Cardiac fibroblast (primary cell): ENCODE measurements at places on chromosomes 1 and 21.
A peak's percentile ranks its signal among the peaks of the same experiment; 100 is the strongest.

- no peak for DNase-seq
Measured at GRCh38 chr1:118899340-118899739, 88.8 kb downstream of the TBX15 start.

GRCh38 chr1:107600607-107601160, 364.3 kb downstream of the VAV3 start:
- no peak for DNase-seq

DNA sequence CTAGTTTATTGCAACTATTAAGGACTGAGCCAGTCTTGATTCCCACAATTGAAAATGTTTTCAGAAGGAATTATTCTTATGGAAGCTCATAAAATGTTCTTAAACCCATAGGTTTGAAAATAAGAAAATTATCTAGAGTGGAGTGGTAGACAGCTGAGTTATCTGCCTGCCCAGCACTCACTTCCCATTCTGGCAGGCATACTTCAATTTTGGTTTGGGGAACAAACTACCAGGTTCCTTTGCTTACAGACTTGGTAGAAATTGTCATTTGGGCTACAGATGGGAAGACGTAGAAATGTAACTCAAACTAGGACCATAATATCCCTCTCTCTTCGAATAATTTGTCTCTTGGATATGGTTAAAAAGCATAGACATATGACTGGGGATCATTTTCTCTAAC, 18.4 kb downstream of the JUN start:
- no peak for DNase-seq

- DNase-seq = no peak
Measured at GRCh38 chr1:225808136-225808535, 1.8 kb upstream of the EPHX1 start.

DNA sequence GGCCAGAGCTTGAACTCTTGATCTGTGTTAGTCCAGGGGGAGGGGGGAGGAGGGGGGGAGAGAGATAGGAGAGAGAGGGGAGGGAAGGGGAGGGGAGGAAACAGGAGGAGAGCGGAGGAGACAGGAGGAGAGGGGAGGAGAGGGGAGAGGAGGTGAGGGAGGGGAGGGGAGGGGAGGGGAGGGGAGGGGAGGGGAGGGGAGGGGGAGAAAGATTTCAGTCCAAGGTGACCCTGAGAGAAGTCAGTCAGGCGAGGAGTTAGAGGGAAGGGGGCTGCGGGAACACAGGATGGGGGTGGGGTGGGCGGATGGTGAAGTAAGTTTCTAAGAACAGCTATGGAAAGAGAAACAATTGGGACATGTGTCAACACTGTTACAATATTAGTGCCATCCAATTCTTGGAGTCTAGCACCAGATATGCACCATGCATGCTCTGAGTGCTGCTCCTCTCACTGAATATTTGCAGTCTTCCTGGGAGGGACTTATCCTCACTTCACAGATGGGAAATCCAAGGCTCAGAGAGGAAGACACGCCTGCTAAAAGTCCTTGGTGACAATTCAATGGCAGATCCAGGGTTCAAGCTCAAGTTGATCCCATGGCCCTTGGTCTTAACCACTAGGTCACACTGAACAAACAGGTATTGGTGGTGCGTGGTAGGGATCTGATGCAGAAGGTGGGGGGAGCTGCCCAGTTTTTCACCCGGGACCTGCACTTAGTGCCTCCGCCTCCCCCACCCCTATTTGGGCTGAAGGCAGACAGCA, 42.5 kb upstream of the ECE1 start:
- DNase-seq = no peak

GRCh38 chr1:97660431-97661105, 260.3 kb downstream of the DPYD start:
- no peak for DNase-seq

- no peak for DNase-seq
Measured at GRCh38 chr1:241899210-241899609, 51.2 kb downstream of the EXO1 start.

DNA sequence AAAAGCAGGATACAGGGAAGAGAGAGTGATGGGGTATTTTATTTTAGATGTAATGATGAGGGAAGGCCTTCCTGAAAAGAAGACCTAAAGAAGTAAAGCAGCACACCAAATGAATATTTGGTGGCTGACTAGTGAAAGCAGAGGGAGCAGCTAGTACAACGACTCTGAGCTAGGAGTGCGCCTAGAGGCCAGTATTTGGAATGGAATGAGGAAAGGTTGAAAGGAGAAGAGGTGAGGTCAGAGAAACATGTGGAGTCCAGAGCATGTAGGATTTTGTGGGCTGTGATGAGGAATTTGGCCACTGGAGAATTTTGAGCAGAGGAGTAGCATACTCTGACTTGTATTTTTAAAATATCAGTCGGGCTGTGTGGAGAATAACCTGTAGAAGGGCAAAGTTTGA, 11.8 kb upstream of the RPL5 start:
- peak; percentile 44 for DNase-seq

GRCh38 chr1:118275472-118276115, 90.6 kb upstream of the SPAG17 start:
- no peak for DNase-seq

- DNase-seq = no peak
Measured at GRCh38 chr1:228979325-228979699, 244.0 kb downstream of the RHOU start.

DNA sequence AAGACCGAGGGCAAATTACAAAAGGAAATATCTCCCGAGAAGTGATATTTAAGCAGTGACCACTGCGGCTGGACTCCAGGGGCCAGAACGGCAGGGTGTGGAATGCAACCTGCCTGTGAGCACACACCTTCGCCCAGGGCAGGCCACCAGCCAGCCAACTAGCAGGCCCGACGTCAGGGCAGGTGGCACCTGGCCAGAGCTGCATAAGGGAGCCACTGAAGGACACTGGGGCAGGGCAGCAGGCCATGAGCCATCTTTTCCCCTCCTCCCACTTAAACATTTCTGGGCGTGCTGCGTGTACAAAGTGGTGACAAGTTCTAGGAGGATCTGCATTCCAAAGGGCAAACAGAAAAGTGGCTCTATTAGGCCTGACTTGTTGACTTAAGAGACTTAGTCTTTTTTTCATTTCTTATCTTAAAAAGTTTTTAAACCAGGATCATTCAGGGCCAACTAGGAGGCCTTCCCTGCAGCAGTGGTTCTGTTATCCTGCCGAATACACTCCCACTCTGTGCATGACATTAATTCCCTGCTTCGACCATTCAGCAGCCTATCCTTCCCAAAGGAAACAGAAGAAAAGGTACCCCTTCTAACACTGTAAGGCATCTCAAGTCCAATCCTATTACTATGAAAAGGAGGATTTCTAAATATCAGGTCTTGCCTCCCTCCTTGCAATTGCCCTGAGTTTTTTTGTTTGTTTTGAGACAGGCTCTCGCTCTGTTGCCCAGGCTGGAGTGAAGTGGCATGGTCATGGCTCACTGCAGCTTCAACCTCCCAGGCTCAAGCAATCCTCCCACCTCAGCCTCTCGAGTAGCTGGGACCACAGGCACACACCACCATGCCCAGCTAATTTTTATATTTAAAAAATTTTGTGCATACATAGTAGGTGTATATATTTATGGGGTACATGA, 96.3 kb downstream of the BCAR3 start:
- peak; percentile 85 for DNase-seq

DNA sequence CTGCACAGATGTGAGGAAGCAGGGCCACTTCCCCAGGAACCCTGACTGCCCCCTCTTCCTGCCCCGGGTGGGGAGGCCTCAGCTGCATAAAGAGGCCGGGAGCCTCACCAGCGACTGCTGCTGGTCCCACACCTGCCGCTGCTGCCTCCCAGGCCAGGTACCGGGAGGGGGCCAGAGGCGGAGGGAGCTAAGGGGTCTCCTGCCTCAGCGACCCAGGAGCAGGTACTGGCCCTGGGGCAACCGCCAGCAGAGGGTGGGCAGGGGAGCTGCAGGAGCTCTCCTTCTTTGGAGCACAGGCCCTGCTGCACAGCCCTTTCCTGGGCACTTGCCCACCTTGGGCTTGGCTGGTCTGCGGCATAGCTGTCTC, 6.8 kb downstream of the GJC2 start:
- no peak for DNase-seq

DNA sequence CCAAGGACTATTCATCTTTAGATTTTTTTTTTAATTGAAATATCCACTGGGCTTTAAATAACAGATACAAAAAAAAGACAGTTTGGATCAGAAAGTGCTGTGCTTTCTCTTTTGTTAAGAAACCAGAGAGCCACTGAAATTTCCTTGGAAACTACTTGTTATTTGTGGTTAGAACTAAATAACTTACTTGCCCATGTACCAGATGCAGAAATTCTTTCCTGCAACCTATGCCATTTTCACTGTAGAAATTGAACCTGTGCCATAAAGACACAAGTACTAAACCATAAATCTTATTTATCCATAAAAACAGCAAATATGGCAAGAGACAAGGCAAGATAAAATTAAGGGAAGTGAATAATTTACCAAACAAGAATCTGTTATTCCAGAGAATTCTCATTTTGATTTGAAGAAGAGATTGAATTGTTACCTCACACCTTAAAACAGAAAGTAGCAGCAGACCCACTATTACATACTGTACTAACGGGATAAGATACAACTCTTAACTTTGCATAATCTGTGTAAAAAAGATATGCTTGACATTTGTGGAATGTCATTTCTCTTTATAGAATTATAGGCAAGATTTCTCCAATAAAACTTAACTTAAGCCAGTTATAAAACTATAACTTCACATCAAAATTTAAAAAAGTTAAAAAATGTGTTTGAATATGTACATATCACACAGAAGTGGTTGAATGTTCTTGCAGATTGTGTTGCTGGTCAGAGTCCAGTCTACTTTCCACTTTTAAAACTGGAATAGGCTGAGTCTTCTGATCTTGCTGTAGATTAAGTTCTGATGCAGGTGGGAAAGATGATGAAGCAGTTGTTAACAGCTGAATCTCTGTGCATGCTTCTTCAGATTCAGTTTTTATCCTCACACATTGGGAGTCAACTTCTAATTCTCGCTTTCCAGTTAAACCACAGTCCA, 6.3 kb upstream of the PHTF1 start:
- DNase-seq = peak; percentile 57

DNA sequence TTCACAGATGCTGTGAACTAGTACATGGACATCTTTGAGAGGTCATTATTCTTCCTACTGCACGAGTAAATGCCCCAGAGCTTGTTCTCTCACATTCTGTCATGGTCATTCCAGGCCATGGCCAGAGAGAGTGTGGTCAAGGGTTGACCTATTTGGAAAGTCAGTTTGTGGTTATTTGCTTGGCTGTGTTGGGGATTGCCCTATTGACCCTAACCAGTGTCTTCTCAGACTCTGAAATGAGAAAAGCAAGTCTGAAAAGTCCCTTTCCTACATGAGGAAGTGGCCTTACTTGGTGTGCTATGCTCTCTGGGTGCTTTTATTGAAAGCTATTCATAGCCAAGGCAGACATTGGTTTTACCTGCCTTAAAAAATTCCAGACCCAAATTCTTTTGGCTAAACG, 26.6 kb downstream of the CLIC6 start:
- no peak for DNase-seq

- peak; percentile 49 for DNase-seq
Measured at GRCh38 chr1:67814121-67814772, 19.0 kb downstream of the GNG12 start.

- no peak for DNase-seq
Measured at GRCh38 chr1:11194407-11195176, 5.4 kb downstream of the ANGPTL7 start.

GRCh38 chr1:112981426-112981825, 25.4 kb upstream of the SLC16A1 start:
- no peak for DNase-seq

DNA sequence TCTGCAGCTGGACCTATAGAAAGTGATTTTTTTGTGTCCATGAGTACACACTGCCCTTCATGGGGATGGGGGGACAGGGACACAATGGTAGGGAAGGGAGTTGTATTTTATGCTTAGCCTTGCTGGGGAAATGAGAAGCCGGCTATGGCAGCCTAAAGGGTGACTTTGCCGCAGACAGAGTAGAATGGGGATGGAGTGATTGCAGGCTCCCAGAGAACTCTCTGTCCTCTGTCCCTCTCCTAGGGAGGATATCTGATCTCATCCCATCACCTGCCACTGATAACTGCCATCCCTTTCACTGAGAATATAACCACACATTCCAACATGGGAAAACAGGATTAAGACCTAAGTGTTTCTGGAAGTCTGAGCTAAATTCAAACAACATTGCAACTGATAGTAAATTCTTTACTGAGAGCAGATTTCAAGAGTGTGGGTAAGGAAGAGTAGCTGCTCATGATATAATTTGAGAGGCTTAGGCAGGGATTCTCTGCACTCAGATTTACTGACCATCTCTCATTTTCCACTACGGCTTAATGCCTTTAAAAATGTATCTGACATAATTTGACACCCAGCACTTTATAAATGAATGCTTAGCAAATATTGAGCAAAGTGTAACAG, 13.9 kb downstream of the SH2D1B start:
- DNase-seq = no peak

- DNase-seq = peak; percentile 35
Measured at GRCh38 chr1:228336308-228337030, 70.2 kb downstream of the TRIM11 start.

DNA sequence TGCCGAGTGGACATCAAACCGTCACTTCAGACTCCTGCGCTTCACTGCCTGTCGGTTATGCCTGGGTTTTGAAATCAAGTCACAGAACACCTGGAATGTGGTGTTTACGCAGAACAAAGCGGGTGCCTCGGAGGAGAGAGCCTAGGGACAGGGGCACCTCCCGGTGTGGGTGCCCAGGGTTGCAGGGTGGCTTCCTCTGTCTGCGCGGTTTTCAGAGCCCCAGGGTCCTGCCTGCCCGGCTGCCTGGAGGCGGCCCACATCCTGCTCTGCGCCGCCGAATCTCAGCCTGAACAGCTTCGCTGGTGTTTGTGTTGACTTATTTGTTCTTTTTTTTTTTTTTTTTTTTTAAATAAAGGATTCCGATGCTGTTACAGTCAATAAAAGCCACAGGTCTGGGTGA, 113.5 kb upstream of the COL6A1 start:
- DNase-seq = no peak

GRCh38 chr1:177824508-177824982, 145.3 kb downstream of the SEC16B start:
- DNase-seq = no peak

DNA sequence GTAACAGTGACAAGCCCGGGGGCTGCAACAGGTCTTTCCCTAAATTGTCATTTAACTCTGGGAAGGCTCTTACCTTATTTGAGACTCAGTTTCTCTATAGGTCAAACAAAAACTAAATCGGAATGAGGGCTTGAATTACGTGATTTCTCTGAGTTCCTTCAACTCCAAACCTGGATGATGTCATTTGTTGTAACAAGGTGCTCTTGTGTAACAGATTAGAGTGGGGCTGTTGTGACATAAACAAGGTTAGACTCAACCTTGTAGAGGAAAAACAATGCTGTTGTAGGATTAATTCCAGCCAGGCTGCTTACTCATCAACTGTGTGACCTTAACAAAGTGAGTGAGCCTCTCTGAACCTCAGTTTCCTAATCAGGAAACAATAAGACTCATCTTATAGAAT, 74.4 kb downstream of the SUSD4 start:
- peak; percentile 9 for DNase-seq

DNA sequence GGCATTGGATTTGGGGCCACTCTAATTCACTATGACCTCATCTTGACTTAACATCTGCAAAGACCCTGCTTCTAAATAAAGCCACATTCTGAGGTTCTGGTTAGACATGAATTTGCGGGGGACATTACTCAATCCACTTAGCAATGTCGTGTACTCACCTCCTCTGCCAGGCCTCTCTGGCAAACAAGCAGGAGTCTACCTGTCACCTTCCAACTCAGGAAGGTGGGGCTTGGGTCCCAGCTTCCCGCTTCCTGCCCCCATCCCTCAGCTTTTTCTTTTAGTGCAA, 177.8 kb downstream of the PSMG1 start:
- no peak for DNase-seq

- peak; percentile 99 for DNase-seq
Measured at GRCh38 chr1:33099290-33100118, 18.6 kb downstream of the AZIN2 start.

GRCh38 chr1:61183471-61184039, 101.2 kb downstream of the NFIA start:
- DNase-seq = peak; percentile 68
